GM23248 (cell line): ENCODE measurements at places on chromosomes 7 and 10. TPM values are rescaled to one million over a fixed set of nuclear protein-coding genes. Genes with fewer than 3 reads are reported as not detected.

- DNase-seq, result peak; percentile 93
Observed at GRCh38 chr7:92178928-92179924, at the start of gene LRRD1. LRRD1 (minus strand) TSS chr7:92179142; CDS start chr7:92165202, 13,940 bp downstream.

The SOSTDC1 gene
- not detected in 2 replicates for total RNA-seq

- peak; percentile 81 for DNase-seq
Observed at GRCh38 chr7:6640246-6640721, 3.2 kb downstream of the ZNF316 start.

The LEP gene
- 0.22 TPM in 1 of 2 replicates, not detected in the other for total RNA-seq

The MOGAT3 gene
- total RNA-seq, result not detected in 2 replicates

GRCh38 chr10:132987671-132988571 lies 45.6 kb upstream of the CFAP46 start:
- peak; percentile 96 for DNase-seq
